Stimulated activated CD4-positive, alpha-beta T cell treated with anti-CD3 and anti-CD28 coated beads, Interleukin-15, amount 100 ng/mL, for 1 hour (primary cell): ENCODE measurements at places on chromosomes 7 and 10.

GRCh38 chr10:86837663-86838062 is 81.2 kb downstream of the BMPR1A start:
- no peak for DNase-seq

- no peak for DNase-seq
Measured at GRCh38 chr7:1987084-1987535, 245.6 kb downstream of the MAD1L1 start.

- DNase-seq = no peak
Measured at GRCh38 chr7:71735961-71736556, 604.1 kb downstream of the GALNT17 start.

- DNase-seq = peak; percentile 16
Measured at GRCh38 chr7:74417419-74417971, 36.2 kb upstream of the GTF2IRD1 start.

- DNase-seq = no peak
Measured at GRCh38 chr10:17989908-17990767, 38.4 kb downstream of the SLC39A12 start.

GRCh38 chr10:112185959-112186358 is 2.4 kb upstream of the GPAM start:
- no peak for DNase-seq

DNA sequence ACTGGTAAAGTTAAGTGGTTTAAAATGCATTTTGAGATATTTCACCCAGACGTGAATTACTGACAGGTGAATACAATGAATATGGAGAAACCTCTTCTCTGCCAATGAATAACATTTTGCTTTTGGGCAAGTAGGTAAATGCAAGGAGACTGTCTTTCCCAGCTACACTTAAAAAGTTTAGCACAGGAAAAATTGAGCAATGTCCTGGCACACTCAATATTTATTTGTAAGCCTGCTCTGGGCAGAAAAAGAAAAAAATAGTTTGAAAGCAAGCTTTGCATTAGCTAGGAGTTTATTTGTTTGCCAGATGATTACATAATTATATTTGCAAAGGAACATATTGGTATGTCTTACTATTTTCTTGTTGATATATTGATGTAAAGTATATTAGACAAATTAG is 624.2 kb downstream of the ACTR3B start:
- no peak for DNase-seq
